ENCODE measurements at places on chromosomes 13 and 19.

DNA sequence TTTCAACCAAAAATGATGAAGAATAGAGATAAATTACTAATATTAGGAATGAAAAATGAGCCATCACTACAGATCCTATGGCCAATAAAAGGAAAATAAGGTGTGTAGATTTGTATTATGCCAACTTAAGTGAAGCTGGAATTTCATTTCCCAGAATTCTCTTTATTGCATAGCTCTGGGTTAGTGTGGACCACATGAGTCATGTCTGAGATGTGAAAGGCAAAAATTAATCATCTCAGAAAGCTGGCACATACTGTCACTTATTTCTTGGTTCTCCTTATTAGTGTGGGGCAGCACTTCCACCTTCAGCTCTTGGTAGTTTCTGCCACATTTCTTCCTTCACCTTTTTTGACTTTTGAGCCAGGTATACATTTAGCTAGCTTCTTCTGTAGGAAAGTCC lies 82.6 kb downstream of the KATNAL1 start:
- no peak for DNase-seq

DNA sequence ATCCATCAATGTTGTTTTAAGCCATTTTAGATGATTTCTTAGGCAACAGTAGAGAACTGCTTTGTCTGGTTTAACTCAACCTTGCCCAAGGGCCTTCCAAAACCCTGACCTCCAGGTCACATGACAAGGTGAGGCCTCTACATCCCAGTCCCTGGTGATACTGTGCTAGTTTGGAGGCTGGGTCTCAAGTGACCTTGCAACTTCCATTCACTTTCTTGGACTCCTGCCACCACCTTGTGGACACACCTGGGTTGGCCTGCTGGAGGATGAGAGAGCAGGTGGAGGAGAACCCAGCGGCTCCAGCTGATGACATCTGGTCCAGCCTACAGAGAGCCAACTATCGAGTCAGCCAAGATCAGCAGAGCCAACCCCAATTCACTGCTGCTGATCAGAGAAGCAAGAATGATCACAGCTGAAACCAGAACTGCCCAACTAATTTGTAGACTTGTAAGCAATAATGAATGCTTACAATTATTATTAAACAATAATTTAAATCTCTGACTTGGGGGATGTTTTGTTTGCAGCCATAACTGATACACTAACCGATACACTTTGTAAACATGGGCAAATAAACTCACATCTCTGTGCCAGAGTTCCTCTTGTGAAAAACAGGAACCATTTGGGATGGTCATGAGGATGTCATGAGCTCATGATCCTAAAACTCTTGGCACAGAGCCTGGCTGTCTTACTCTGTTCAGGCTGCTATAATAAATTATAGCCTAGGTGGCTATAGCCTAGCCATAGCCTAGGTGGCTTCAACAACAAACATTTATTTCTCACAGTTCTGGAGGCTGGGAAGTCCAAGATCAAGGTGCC lies 11.5 kb downstream of the FAM187B start:
- DNase-seq, result no peak

DNA sequence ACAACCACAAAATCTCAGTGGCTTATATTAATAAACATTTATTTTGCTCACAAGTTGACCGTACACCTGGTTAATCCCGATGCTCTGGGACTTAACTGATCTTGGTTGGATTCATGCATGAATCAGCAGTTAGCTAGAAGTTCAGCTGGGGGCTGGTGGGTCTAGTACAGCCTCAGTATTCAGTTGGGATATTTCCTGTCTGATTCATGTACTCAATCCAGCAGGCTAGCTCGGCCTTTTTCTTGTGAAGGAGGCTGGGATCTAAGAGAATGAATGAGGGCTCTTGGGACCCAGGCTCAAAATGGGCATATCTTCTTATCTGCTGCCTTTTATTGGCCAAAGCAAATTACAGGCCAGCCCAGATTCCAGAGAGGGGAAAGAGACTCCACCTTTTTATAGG lies 178.8 kb downstream of the KCTD12 start:
- no peak for DNase-seq

DNA sequence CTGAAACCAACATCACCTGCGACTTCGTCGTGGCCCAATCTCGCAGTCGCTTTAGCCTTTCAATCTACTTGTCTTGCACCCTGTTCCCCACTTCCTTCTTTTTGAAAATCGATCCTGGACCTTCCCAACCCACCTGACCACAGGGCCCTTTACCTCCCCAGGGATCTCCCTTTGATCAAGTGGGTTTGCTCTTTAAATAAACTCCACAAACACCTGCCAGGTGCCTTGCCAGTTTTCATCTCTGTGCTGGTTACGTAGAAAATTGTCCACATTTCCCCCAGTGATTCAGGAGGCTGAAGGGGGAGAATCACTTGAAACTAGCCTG lies 14.5 kb upstream of the RAB20 start:
- no peak for DNase-seq

GRCh38 chr19:16327911-16328823 lies 3.5 kb downstream of the KLF2 start:
- DNase-seq, result no peak

GRCh38 chr19:37817180-37817981 lies 38.0 kb upstream of the ZNF573 start:
- peak; percentile 10 for DNase-seq

GRCh38 chr13:44622261-44622660 lies 46.1 kb upstream of the TSC22D1 start:
- no peak for DNase-seq

DNA sequence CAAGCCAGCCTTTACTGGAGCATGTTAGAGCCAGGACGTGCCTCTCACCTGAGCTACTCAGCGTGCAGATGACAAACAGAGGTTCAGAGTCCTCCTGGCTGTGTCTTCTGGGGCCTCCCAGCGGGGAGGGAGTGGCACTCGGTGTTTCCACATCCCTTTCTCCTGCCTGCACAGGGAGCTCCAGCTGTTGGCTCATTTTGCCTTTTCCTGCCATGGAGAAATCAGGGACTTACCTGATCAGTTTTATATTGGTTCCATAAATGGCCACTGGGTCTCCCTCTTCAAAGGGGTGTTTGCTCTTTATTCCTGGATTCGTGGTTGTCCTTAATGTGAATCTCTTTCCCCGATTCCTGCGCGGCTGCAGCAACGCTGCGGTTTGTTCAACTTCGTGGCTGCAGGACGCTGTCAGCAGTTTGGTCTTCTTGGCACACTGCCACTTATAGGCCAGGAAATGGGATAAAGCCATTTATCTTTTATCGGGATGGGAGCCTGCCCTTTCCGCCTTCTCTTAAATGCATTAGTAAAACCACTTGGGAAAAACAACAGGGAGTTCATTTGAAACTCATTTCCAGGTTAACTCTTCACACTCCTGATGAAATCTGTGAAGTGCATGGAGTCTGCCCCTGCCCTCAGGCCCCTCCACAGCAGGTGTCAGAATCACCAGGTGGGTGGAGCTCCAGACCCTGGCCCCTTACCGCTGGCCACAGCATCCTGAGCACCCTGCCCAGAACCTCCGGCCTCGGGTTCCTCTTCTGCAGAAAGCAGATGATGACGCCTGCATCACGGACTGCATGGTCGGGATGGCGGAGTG lies 39.8 kb upstream of the MCF2L start:
- no peak for DNase-seq

DNA sequence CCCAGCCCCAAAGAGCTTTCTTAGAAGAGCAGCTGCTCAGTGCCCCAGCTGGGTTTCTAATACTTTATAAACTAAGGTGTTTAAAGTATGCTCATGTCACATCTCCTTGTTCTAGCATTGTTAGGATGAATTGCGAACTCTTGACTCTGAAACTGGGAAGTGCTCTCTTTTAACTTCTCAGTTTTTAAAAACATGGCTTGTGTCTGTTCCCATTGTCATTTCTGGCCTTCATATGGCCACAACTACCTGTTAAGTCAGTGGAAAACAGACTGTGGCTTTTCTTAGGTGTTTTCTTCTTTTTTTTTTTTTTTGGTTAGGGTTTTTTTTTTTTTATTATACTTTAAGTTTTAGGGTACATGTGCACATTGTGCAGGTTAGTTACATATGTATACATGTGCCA lies 164.7 kb downstream of the KCNRG start:
- no peak for DNase-seq

GRCh38 chr13:82627183-82627582 lies 1255.1 kb downstream of the SLITRK1 start:
- no peak for DNase-seq

GRCh38 chr13:95235974-95236373 lies 65.3 kb downstream of the ABCC4 start:
- DNase-seq, result no peak

DNA sequence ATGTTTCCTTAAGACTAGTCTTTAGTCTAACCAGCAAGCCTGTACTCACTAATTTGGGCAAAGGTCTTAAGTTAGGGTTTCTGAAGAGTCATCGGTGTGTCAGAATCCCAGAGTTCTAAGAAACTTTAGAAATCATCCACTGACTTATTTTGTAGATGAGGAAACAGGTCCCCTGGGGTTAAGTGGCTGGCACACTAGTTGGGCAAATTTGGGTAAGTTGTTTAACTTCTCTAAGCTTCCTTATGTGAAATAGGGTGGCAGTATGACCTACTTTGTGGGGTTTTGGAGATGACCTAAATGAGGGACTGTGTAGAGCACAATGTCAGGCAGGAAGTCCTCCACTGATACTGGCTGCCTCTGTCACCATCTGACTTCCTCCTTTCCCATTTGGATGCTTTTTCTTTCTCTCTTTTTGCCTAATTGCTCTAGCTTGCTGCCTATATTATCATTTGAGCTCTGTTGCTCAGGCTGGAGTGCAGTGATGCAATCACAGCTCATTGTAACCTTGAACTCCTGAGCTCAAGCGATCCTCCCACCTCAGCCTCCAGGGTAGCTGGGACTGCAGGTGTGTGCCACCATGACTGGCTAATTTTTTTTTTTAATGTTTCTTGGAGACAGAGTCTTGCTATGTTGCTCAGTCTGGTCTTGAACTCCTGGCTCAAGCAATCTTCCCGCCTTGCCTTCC lies 2.3 kb downstream of the ADGRE3 start:
- no peak for DNase-seq

DNA sequence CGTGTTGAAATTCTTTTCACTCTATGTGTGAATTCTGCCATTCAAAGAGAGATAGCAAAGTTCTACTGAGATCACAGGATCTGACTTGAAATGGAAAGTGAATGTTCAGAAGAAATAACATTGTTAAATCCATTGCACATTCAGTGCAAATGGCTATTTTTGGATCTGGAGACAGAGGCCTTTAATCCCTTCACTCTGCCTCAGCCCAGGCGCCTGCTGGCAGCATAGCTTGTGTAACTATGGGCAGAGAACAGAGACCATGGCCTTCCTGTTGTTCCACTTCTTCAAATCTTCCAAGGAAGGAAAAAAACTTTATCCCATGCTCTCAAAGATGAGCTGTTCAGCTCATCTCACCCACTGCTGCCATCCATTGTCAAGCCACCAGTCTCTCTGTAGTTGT lies 265.4 kb downstream of the LMO7 start:
- DNase-seq, result no peak

GRCh38 chr19:1990230-1991017 lies 25.1 kb downstream of the BTBD2 start:
- DNase-seq, result no peak

GRCh38 chr19:43628646-43629326 lies 9.4 kb upstream of the ZNF428 start:
- no peak for DNase-seq

DNA sequence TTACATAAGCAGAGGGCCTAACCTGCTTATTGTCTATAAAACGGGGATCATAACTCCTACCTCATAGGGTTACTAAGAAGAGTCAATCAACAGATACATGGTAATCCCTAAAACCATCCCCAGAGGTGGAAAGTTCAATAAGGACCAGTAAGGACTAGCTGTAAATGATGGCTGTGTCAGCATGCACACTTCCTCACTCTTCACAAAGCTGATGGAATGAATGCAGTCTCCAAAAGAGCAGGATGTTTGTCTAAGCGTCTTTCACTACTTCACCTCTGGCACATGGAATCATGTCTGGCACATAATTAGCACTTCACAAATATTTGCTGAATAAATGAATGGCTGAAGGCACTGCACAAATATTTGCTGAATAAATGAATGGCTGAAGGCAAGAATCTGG lies 134.2 kb downstream of the MIPEP start:
- no peak for DNase-seq

- no peak for DNase-seq
Measured at GRCh38 chr13:41199526-41199925, 5.2 kb upstream of the KBTBD7 start.

- DNase-seq, result no peak
Measured at GRCh38 chr19:53394522-53394973, 401 bp upstream of the ZNF765 start.

DNA sequence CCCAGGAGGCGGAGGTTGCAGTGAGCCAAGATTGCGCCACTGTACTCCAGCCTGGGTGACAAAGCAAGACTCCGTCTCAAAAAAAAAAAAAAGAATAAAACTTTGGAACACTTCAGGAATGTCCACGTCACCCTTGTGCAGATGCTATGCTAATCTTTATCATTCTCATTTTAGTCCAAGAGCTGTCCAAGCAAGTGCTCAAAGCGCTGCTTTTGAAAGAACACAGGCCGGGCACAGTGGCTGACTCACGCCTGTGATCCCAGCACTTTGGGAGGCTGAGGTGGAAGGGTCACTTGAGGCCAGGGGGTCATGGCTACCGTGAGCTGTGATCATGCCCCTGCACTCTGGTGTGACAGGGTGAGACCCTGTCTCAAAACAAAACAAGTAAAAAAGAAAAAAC lies 11.1 kb upstream of the UQCR11 start:
- DNase-seq, result no peak

- no peak for DNase-seq
Measured at GRCh38 chr19:3107658-3108057, 13.5 kb downstream of the GNA11 start.

DNA sequence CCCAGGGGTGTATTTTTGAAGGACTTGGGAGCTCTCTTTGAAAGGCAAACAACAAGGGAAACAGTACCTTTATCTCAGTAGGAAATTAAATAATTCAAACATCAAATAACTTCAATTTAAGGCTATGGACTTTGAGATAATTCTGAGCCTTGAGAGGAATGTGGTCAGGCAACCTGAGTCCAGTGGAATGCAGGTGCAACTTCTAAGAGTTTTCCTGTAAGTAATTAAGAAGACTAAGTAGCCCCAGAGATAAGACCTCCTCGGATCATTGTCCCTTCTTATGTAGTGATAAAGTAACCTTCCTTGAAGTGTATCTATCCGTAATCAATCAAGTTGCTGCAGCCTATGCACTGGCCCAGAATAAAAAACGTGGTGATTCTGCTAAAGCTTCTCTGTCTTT lies 29.2 kb downstream of the ZNF701 start:
- DNase-seq, result no peak

DNA sequence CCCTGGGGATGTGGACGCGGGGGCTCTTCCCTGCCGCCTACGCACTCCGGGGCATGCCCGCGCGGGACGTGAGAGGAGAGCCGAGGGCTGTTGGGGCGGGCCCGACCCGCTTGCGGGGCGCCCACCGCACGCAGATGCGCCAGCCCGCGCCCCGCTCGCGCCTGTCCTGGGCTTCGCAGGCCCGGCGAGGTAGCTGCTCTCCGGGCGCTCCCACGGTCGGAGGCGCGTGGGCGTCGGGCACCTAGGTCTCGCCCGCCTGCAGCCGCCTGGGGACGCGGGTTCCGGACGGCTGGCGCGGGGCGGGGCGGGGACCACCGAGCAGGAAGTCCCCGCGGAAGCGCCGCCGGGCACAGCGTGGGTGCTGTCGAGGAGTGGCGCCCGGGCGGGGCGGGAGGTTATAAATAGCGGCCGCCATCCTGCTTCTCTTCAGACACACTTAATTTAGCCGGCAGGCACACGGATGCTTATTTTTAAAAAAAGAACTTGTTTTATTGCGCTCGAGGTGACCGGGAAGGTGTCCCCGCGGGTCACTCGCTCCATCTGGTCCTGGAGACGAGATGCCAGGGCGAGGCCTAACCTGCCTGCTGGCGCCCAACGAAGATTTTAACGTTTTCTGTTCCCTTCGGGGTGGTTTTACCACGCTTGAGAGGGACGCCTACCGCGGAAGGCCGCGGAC lies 561 bp upstream of the GJA3 start:
- peak; percentile 22 for DNase-seq

GRCh38 chr19:1026783-1027649 lies 608 bp downstream of the CNN2 start:
- no peak for DNase-seq
